ENCODE measurements at places on chromosomes 2 and 18.

DNA sequence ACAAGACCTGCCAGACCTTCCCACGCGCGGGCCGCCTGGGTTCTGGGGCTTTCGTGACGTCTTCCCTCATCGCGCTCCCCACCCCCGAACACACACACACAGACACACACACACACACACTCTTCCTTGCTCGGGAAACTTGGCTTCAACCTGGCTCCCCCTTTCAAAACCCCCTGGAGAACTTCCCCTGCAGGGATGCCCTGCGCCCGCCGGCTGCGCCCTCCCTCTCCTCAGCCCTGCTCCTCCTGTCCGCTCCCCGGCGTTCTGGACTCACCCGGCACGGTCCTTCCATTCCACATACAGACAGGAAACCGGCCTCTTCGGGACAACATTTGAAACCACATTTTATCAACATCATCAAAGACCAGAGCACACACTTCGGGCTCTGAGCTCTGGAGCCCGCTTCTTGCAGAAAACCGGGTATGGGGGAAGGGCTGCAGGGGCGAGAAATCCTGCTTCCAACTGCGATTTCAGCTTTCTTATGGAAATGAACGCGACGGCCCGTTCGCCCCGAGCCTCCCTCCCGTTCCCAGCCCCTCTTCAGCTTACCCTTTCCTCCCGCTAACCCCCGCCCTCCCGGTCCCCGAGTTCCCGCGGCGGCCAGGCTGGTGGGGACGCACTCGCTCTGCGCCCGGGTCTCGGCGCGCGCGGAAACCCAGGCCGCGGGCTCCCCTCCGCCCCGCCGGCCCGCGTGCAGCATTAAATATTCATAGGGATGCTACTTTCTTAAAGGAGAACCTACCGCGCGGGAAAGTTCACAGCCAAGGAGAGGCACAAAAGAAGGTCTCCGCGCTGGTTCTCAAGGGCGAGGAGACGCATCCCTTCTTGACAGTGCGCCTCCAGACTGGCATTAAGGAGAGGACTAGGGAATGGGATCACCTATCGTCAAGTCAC, 18.3 kb downstream of the POU3F3 start:
- no peak for DNase-seq

DNA sequence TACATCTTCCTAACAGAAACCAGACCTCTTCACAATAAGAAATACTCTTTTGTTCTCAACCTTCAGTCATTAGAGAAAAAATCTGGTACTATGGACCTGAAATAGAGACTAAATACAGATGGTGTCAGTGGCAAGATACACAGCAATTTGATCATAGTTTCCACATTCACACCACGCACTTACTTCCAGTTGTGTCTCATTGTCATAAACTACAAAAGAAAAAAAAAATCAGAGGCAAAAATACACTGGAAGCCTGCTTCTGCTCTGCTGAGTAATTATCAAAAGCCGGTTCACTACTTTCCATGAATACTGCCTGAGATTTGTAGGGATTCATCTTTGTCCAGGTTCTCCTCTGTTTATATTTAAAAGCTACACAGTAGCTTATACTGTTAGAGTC, 182.6 kb downstream of the PID1 start:
- no peak for DNase-seq

DNA sequence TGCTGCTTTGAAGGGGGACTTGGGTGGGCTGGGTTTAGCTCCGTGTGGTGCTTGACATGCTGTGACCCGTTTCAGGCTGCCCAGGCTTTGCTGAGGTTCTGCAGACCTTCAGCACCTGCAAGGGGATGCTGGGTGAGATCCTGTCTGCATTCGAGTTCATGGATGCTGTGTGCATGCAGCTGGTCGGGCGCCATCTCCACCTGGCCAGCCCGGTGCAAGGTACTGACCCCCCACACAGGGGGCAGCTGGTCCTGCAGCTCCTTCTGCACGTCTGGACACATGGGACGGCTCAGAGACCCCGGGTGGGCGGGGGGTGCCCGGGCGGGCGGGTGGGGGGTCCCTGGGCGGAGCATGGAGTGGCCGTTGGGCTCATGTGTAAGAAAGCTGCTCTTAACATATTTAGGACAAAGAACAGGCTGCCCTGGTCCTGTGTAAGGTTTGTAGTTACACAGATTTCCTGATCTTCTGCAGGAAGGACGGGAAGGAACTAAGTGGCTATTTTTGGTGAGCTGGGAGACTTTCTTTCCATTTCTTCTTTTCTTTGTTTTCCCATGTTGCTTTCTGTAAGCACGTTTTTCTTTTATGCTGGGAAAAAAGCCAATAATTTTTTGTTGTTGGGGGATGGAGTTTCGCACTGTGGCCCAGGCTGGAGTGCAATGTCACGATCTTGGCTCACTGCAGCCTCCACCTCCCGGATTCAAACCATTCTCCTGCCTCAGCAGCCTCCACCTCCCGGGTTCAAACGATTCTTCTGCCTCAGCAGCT, 15.8 kb downstream of the D2HGDH start:
- no peak for DNase-seq

DNA sequence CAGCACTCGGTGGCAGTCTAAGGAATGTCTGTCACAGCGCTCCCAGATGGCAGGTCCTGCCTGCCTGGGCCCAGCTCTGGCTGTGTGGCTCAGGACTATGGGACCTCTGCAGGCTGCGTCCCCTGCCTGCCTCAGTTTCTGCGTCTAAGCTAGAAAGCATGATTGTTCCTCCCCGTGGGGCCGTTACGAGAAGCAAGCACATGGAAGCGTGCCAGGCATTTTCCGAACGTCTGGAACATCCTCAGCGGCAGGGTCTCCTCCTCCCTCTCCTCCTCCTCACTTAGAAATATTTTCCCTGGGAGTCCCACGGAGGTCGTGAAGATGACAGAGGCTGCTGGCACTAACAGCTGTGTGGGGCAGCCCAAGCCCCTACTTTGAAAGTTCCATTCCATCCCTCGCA, 43.3 kb downstream of the LRRFIP1 start:
- DNase-seq: no peak

DNA sequence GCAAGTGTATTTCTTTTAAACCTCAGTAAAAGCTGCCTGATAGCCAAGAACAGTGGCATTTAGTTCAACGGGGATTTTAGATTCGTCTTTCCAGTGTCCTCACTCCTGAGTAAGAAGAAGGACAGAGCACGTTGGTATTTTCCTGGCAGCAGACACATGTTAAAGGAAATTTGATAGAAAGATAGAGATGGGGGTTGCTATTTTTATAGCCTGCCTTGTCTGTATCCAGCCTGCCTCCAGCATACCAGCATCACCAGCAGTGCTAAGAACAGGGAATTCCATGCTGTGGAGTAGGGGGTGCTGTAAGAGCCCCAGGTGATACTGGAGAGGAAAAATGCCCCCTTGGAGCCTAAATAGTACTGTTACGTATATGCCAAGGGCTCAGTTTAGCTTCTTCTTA, 1.1 kb upstream of the SMYD1 start:
- DNase-seq: no peak

DNA sequence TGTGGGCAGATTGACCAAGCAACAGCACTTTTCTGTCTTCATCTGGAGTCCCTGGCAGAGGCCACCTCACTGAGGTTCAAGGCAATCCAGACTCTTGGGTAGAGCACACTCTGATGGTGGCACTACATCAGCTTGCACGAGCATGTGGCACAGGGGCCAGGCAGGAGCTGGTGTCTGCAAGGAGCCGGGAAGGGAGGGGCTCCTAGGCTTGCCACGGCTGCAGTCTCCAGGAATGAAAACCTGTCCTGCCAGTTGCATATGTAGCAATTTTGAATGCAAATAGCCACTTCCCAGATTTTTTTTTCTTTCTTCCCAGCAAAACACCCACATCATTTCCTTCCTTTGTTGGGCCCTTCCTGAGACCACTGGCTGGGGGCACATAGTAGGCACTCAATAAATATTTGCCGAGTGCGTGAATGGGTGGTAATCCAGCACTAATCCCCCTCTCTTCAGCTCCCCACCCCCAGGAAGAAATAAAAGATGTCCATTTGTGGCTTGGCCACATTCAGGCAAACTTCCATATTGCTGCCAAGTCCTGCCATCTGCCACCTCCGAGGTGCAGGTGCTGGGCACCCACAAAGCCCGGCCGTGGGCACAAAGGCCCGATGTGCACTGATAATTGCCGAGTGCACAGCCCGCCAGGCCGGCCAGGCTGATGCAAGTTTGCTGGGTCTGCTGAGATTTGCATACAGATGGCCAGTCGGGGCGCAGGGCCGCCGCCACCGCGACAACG, 72.4 kb downstream of the MYCN start:
- DNase-seq: peak; percentile 92

- DNase-seq: no peak
Observed at GRCh38 chr18:7596147-7596546, 29.0 kb downstream of the PTPRM start.

DNA sequence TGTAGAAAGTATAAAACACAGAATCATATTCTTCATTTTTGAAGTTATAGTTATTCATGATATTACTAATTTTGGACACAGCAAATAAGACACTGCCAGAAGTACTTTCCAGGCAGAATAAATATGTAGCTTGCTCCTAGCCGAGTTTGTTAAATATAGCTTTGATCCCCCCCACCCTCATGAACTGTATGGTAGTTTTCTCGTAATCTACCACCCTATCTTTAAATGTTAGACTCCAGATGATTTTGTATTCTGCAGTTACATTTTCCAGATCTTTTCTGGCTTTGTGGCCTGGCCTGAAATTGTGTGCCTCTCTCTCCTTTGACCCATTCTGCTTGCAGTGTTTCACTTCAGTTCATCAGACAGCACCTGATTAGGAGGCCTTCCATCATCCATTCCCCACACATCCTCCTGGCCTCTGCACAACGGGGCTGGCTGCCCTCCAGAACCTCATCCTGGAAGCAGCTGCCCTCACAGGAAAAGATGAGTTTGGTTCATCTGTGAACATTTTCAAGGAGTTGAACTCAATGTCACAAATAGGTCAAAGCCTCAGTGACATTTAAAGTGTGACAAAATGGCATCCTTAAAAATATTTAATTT, 4.7 kb upstream of the KCNJ3 start:
- no peak for DNase-seq

GRCh38 chr2:119678021-119678656, 862 bp upstream of the TMEM177 start:
- peak; percentile 42 for DNase-seq

All from islet precursor cell (in vitro differentiated cells).